ENCODE measurements at places on chromosomes 1 and 21.
A peak's percentile ranks its signal among the peaks of the same experiment; 100 is the strongest.

- no peak for DNase-seq
These were observed 25.5 kb upstream of the ZNF281 start for GRCh38 chr1:200435200-200435780.

GRCh38 chr1:214018386-214019268, 30.9 kb downstream of the PROX1 start:
- no peak for DNase-seq

DNA sequence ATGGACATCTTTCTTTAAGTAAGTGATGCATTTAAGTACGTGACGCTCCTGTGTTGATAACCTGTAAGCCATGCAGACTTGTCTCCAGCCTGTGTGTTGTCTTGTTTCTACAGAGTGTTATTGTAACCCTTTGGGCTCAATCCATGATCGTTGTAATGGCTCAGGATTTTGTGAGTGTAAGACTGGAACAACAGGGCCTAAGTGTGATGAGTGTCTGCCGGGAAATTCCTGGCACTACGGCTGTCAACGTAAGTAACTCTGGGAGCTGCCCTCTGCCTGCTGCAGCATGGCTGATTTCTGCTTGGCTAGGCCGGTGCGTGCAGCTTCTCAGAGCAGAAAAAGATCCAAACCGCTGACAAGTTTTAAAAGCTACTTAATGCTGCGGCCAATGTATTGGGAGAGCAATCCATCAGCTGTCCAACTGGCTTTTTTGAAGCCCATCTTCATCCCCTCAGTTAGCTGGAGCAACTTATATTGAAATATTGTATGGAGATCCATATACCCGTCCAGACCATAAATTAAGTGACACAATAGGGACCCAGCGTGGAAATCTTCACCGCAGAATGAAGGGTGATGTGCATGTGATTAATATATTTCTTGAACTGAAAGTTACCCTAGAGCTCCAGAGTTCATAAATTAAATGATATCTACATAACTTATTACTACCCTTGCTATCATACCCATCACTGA, 295.9 kb downstream of the NTNG1 start:
- DNase-seq, result no peak

GRCh38 chr1:218823291-218823900, 350.3 kb upstream of the LYPLAL1 start:
- no peak for DNase-seq

DNA sequence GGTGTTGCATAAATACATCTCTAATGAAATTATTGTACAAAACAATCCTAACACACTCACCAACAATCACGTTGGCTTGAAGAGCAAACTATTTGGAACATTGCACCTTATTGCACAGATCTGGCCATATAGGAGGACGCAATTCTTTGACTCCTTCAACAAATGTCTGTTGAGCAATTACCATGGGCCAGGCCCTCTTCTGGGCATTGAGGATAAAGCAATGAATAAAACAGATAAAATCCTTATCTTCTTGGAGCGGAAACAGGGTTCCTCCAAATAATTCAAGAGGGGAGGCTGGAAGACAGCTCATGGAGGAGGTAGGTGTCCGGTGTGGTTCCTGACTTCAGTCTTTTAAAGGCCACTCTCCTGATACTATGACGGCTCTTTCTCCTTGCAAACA, 43.3 kb downstream of the PAX7 start:
- DNase-seq, result no peak

- peak; percentile 86 for DNase-seq
These were observed 894 bp downstream of the TCEA3 start for GRCh38 chr1:23423415-23424292.

- DNase-seq, result no peak
These were observed 82.1 kb upstream of the ARHGAP29 start for GRCh38 chr1:94319319-94320102.

- DNase-seq, result no peak
These were observed 33.1 kb upstream of the TMEM51 start for GRCh38 chr1:15120251-15120945.

DNA sequence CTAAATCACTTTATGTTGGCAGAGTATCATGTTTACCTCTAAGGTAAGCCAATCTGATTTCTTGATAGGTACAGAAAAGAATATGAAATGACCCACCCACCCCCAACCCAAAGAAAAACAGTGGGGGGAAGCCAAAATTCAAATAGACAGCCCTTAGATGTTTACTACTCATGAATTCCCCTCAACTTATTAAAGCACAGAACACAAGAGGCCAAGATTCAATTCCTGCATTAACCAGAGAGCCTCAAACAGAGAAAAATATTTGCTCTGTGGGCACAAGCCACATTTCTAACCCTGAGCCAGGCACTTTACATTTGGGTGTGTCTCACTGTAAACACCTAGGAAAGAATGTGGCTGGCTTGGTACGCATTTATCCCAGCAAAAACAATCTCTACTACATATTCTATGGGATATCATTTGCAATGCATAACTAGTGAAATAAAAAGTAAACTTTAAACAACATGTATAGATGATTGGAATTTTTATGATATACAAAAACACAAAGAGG, 84.3 kb downstream of the PTPN14 start:
- DNase-seq, result no peak

- no peak for DNase-seq
These were observed 12.1 kb downstream of the CD244 start for GRCh38 chr1:160850541-160850940.

- DNase-seq, result no peak
These were observed 180.0 kb downstream of the SDCCAG8 start for GRCh38 chr1:243435836-243436235.

GRCh38 chr1:116433275-116434257, 60.5 kb downstream of the ATP1A1 start:
- DNase-seq, result no peak

GRCh38 chr1:17067069-17067426, 13.2 kb upstream of the SDHB start:
- no peak for DNase-seq

DNA sequence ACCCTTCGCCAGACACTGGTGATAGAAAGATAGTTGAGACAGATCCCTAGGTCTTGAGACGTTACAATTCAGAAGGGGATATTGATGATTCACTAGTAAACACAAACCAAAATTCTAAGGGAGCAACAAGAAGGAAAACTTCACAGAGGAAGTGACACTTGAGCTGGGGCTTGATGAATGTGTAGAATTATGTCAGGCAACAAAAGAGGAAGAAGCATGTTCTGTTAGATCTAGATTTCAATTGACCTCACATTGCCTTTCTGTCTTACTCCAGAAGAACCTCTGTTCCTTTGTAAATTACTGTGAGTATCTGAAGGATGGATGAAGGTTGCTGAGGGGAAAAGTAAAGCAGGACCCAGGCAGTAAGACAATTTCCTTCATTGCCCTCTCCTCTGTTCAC, 328.2 kb downstream of the KCTD3 start:
- DNase-seq, result no peak

GRCh38 chr1:205451759-205452164, 4.1 kb downstream of the BLACAT1 start:
- no peak for DNase-seq

- DNase-seq, result no peak
These were observed 18.2 kb upstream of the AHCTF1 start for GRCh38 chr1:246949956-246950355.

DNA sequence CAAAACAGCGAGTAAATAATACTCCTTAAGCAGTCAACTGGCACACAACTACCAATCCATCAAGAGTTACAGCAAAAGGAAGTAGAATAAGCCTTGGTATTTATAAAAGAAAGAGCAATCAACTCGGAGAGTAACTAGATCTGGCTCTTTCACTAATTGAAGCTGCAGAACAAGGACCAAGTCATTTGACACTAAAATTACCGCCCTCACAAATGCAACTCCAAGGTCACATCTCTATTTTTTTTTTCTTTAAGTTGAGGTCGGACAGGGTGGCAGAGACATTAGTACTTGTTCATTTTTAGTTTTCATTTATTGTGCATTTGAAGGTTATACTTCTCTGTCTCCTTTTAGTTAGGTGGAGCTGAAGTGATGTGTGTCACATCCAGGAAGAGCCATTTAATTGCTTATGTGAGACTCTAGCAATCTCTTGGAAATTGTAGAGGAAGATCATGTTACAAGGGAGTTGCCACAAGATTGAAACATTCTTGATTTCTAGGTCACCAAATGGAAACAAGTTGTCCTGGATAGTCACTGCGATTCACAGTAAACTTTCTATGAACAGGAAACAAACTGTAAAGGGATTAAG, 138.1 kb upstream of the ADAMTS5 start:
- DNase-seq, result no peak

DNA sequence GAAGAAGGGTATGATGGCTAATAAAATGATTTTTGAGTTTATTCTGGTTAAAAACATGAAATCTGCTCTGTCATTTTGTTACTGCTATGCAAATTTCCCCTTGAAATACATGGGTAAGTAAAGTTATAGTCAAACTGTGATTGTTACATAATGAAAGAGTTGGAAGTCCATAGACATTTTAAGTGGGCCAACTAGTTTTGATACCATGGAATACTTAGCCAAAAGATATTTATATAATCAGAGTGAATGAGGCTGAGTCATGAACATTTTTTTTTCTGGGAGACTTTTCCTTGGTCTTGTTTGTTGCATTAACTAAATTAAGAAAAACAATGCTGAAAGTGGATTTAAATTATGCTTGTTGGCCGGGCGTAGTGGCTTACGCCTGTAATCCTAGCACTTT, 58.2 kb upstream of the MPC2 start:
- no peak for DNase-seq

GRCh38 chr1:5662744-5663126, 329.5 kb downstream of the NPHP4 start:
- DNase-seq, result no peak

DNA sequence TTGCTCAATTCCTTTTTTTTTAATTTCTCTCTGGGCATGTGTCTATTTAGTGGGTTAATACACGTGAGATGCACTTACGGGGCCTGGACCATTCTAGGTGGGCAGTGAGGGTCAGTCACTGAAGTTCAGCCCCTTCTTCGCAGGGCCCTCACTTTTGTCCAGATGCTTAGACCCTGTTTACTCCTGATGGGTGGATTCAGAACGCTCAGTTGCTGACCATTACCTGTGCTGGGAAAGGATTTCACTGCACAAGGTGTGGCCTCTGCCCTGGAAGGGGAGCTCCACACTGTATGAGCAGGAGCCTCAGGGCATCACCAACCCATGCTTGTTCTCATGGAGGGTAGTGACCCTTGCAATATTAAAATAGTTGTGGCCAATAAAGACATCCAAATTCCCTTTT, 4.5 kb downstream of the PRAMEF12 start:
- no peak for DNase-seq

- no peak for DNase-seq
These were observed 41.8 kb downstream of the AGPAT3 start for GRCh38 chr21:43906585-43907370.

- peak; percentile 37 for DNase-seq
These were observed 57.3 kb upstream of the SSBP3 start for GRCh38 chr1:54463259-54464030.

DNA sequence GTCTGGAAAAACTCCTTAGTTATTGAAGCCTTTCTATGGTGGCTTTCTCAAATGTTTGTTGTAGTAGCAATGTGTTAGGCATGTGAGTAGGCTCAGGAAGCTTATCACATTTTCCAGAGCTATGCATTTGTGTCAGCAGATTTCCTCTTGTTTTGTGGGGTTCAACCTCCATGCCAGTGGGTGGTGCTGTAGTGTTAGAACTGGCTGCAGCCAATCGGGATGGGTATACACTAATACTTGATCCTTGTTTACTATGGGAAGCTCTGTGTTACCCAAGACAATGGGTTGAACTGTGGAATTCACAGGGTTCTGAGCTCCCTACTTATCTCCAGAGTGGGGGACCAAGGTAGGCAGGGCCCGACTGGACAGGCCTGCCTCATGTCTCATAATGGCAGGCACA, 348.5 kb upstream of the ADAMTS5 start:
- no peak for DNase-seq

GRCh38 chr1:110390096-110390495, 730 bp downstream of the SLC16A4 start:
- no peak for DNase-seq

- DNase-seq, result no peak
These were observed 569.6 kb upstream of the ADGRL2 start for GRCh38 chr1:81230983-81231728.

GRCh38 chr1:156452907-156453306, 47.7 kb downstream of the MEF2D start:
- DNase-seq, result no peak

GRCh38 chr1:180504186-180504585, 1.8 kb upstream of the ACBD6 start:
- no peak for DNase-seq

DNA sequence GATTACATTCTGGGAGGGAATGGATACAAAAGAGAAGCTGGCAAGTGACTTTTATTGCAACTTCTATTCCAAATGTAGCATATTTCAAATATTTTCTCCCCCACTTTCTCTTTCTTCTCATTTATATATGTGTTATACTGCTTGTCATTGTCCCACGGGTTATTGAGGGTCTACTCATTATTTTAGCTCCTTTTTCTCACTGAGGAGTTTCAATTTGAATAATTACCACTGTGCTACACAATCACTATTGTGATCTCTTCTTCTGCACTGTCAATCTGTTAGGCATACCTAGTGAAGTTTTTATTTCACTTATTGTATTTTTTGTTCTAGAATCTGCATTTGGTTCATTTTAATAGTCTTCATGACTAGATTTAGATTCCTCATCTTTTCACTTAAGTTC, 339.7 kb downstream of the PTPRC start:
- no peak for DNase-seq

DNA sequence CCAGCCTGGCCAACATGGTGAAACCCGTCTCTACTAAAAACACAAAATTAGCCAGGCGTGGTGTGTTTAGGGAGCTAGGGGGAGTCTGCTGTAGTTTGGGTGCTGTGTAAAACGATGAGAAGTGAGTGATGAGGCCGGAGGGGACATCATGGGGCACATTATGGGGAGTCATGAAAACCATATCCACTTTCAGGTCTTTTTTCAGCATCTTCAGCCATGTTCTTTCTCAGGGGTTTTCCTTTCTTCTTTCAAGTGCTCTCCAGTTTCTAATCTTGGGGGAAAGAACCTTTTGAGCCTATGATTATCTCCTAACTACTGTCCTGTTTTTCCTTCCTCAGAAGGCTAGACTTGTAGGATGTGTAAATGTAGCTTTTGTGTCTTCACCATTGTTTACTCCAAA, 14.4 kb downstream of the KDM4A start:
- no peak for DNase-seq

DNA sequence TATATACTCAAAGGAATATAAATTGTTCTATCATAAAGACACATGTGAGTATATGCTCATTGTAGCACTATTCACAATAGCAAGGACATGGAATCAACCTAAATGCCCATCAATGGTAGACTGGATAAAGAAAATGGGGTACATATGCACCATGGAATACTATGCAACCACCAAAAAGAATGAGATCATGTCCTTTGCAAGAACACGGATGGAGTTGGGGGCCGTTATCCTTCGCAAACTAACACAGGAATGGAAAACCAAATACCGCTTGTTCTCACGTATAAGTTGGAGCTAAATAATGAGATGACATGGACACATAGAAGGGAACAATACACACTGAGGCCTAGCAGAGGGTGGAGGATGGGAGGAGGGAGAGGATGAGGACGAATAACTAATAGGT, 16.0 kb upstream of the SGIP1 start:
- DNase-seq, result no peak

- DNase-seq, result no peak
These were observed 14.0 kb downstream of the FAAP20 start for GRCh38 chr1:2180297-2181245.
